ENCODE measurements at places on chromosomes 13 and 19.
A peak's percentile ranks its signal among the peaks of the same experiment; 100 is the strongest.

DNA sequence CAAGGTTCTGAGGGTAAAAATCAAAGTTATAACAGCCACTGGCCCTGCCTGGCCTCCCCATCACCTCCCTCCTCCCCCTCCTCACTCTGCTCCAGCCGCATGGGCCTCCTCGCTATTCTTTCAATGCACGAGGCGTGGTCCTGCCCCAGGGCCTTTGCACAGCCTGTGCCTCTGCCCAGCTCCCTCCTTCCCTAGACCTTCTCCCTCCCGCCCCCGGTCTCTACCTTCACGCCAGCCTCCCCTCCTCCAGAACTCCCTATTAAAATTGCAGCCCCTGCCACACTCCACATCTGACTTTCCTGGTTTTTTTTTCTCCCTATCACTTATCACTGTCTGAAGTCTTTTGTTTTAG, 3.3 kb downstream of the RAX2 start:
- no peak for DNase-seq

- DNase-seq, result no peak
These were observed 15.0 kb downstream of the GJB6 start for GRCh38 chr13:20217168-20217567.

DNA sequence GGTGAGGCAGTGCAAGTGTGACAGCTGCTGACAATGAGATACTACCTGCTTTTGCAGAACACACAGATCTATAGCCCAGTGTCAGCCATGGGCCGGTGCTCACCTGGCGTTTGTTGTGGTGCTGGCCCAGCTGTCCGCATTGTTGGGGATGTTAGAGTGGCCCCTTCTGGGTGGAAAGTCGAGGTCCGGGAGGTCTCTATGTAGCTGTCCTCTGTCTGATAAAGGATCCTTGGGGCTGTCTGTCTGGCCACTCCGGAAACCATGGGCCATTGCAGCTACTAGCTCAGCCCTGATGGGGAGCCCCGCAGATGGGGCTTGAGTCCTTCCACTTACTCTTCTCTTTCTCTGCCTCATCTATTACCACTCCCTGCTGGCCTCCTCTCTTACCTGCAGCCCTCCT, 181.5 kb upstream of the TSHZ3 start:
- no peak for DNase-seq

DNA sequence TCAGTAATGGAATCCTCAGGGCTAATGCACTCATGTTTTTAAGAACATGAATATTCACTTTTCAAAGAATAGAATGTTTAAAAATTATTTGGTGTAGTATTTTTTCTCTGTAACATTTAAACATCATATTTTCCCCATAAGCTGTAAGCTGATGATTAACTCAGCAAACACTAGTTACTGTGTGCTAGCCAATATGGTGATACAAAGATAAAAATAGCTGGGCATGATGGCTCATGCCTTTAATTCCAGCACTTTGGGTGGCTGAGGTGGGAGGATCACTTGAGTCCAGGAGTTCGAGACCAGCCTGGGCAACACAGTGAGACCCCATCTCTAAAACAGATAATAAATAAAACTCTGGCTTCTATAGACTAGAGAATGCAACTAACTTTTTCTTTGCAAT, 13.2 kb downstream of the RNF17 start:
- DNase-seq, result no peak

GRCh38 chr13:48477191-48477855, 55.6 kb downstream of the RCBTB2 start:
- DNase-seq, result no peak

- DNase-seq, result peak; percentile 20
These were observed 11.6 kb downstream of the DIAPH3 start for GRCh38 chr13:60152114-60152513.

DNA sequence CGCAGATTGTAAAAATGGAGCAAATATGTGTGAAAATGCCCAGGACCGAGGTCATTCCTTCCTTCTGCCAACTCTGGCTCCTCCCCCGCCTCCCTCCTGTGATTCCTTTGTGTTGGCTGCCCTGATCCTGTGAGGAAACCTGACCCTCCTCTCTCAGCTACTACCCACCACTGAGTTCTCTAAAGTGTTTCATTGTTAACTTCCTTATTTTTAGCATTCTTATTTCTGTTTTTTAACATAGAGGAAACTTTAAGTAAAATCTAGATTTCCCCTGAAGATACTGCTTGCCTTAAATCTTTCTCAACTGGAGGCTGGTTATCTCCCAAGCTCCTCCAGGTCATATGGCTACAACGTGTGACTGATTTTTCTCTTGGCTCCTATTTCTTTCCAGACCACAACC, 21.7 kb upstream of the FBXL3 start:
- DNase-seq, result no peak

GRCh38 chr13:40316301-40316700, 350.1 kb downstream of the FOXO1 start:
- no peak for DNase-seq

GRCh38 chr19:55638864-55639359, 1.9 kb upstream of the ZNF580 start:
- DNase-seq, result no peak

GRCh38 chr13:60062502-60062901, 101.2 kb downstream of the DIAPH3 start:
- no peak for DNase-seq

GRCh38 chr19:18193388-18194180, 566 bp downstream of the MPV17L2 start:
- no peak for DNase-seq

DNA sequence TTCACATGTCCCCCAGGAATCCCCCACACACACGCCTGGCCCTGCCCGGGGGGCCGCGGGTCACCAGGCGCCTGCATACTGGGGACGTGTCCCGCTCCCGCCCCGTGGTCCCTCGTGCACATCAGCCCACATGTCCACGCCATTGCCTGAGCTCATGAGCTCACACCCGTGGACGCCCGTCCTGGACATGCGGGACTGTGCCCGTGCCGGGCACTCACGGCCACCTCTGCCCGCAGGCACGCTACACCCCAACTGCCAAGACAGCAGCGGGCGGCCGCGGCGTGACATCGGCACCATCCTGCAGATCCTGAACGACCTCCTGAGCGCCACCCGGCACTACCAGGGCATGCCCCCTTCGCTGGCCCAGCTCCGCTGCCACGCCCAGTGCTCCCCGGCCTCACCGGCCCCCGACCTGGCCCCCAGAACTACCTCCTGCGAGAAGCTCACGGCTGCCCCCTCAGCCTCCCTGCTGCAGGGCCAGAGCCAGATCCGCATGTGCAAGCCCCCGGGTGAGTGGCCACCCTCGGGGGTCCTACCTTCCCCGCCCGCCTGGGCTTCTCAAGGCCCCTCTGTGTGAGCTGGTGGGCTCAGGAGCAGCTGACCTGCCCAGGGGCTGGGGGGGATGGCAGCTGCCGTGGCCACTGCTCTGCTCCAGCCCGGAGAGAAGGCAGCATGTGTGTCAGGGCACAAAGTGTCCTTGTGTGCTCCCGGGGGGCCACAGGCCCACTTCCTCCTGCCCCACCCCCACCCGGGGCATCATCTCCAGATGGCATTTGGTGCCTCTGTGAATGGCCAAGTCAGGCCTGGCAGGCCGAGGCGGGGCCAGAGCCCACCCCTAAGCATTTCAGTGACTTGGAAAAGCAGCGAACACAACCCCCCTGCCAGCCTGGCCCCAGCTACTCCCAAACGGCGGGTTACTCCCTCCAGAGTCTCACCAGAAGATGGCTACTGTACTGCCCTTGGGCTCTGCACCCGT, 7.1 kb downstream of the MIDN start:
- DNase-seq, result no peak

DNA sequence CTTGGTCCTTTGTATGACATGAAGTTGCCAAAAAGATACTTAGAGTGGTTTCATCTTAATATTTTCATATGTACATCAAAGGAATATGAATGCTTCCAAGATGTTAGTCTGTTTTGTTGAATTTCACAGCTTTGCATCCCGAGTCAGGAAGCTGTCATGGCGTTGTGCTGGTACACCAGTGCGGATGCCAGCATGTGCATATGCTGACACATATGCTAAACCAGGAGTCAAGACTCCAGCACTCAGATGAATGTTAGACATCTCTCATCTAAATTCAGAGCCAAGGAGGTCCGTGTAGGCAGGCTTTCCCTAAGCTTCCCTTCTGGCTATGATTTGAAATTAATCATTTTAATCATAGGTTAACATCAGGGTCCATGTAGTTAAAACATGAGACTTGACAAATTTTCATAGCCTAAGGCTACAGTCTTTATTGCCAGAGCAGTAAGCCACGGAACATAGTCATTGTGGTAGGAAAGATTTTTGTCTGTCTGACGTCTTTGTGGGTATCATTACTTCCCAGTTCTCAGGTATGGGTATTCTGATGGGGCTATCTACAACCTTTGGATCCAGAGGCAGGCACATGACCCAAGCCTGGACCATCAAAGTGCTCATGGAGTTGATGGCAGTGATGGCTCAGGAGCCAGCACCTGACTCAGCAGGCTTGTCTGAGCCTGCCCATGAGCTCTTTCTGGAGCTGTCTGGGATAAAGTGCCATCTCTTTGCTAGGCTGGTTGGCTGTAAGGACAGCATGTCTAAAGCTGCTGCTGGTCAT, 246.1 kb downstream of the KCNRG start:
- DNase-seq, result no peak

GRCh38 chr13:64369121-64369520, 2861.0 kb downstream of the PCDH9 start:
- DNase-seq, result no peak

DNA sequence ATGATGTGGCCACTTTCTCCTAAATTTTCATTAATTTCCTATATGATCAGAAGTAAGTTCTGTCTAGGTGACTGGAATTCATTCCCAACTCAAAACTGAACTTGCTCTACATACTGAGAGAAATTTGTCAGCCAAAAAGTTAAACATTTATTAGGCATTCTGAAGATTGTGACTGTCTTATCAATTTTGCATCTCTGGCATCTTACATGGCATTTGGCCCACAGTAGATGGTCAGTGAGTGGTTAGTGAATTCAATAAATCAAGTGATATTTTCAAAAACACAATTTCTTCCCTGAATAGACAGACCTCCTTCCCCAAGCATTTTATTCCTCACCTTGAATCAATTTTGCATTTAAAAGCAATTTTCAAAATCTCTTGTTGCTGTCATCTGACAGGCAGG, 363.2 kb upstream of the NBEA start:
- no peak for DNase-seq

DNA sequence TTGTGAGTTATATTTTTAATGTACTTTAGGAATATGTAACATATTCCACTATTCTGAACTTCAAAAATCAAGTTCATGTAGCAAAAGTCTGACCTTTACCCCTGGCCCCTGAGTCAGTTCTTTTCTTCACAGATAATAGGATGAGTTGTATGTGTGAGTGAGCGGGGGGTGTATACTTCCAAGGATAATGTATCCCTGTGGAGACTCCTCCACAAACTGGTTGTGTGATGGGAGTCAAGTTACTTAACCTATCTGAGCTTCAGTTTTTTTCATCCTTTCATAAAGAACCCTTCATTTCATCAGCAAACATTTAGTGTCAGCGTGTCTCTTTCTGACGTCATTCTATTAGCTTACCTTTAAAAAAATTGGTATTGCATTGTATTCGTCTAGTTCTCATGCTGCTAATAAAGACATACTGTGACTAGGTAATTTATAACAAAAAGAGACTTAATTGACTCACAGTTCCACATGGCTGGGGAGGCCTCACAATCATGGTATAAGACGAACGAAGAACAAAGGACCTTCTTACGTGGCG, 288.1 kb upstream of the GPC6 start:
- DNase-seq, result no peak

GRCh38 chr13:31399690-31400089, 199.9 kb downstream of the B3GLCT start:
- no peak for DNase-seq

- peak; percentile 59 for DNase-seq
These were observed 16.9 kb downstream of the NALCN start for GRCh38 chr13:101399365-101399764.

GRCh38 chr19:16367261-16367683, 42.6 kb downstream of the KLF2 start:
- no peak for DNase-seq

- no peak for DNase-seq
These were observed 51.7 kb upstream of the ZNF599 start for GRCh38 chr19:34824686-34825085.

- DNase-seq, result peak; percentile 4
These were observed 4.4 kb upstream of the TMEM272 start for GRCh38 chr13:51849145-51850101.

- DNase-seq, result peak; percentile 31
These were observed 1.7 kb upstream of the PSMC4 start for GRCh38 chr19:39969266-39969665.

DNA sequence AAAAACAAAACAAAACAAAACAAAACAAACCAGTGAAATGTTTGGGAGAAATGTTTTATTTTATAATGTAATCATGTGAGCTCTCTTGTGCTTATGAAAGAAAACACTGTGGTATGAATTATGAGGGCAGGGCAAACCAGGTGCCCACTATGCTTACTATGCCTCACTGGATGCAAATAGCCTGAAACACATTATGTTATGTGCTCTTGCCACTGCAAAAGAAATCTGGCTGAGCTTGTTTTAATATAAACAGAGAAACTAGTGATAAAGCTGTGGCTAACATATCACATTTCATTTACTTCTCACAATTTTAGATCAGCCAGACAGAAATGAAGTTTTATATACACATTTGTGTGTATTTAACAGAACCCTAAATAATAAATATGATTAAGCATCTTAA, 8.7 kb upstream of the NBEA start:
- no peak for DNase-seq

DNA sequence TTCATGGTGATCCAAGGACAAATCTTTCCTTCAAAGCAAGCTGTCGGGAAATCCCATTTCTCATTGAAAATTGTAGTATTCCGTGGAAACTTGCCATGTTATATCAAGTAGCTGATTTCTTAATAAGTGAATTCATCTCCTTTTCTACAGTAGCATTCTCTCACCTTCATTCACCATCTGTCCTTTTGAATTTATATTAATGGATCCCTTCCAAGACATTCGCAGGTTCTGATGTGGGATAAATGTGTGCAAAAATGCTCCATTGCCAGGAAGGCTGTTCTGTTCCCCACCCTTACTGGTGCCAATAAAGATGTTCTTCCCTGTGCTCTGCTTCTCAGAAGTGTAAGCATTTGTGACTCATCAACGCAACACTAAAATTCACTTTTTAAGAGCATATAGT, 36.2 kb downstream of the AMER2 start:
- no peak for DNase-seq

DNA sequence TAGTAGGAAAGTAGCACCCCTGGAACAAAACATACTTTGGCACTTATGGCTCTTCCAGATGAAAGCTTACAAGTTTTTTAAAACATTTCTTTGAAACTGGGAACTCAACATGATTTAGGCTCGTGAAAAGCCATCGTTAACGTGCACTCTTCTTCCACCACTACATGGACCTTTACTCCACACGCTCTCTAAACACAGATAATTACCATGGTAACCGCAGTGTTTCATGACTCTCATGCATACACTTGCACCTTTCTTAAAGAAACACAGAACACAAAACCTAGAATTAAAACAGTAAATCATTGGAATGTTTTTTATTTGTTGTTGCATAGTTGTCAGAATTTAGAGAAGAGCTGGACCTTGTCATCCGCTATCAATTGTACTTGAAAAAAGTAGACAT, 154.3 kb downstream of the FGF9 start:
- DNase-seq, result no peak

DNA sequence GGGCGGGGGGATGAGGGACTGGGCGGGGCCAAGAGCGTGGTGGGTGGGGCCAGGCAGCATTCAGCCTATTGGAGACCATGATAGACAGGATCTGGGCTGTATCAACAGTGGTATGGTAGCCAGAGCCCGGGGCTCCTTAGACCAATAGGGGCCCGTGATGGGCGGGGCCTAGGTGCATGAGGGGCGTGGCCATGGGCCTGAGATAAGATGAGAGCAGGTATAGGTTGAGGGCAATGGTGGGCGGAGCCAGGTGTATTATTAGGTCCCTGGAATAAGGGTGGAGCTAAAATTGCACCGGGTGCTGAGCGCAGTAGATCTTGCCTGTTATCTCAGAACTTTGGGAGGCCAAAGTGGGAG, 5.3 kb downstream of the ABCA7 start:
- no peak for DNase-seq

Data from astrocyte of the spinal cord (primary cell).